ENCODE measurements at places on chromosomes 2 and 18.

- DNase-seq: no peak
Observed at GRCh38 chr2:120770641-120771040, 35.0 kb downstream of the GLI2 start.

- no peak for DNase-seq
Observed at GRCh38 chr2:232022718-232023117, 61.2 kb downstream of the DIS3L2 start.

DNA sequence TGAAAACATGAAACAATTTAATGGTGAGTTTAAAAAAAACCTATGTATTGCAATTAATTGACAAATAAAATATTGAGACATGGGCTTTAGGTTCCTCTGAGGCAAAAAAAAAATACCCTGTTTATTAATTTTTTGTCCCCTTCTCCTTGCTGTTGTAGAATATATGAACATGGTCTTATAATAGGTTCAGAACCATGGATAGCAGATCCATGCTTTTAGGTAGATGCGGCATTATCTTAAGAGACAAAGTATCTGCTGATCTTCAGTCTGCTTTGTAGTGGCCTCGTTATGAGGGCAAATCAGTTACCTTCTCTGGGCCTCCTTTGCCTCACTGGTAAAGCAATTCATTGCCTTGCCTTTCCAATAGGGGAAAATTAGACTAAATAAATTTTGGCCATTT, 850.7 kb downstream of the NRXN1 start:
- no peak for DNase-seq

DNA sequence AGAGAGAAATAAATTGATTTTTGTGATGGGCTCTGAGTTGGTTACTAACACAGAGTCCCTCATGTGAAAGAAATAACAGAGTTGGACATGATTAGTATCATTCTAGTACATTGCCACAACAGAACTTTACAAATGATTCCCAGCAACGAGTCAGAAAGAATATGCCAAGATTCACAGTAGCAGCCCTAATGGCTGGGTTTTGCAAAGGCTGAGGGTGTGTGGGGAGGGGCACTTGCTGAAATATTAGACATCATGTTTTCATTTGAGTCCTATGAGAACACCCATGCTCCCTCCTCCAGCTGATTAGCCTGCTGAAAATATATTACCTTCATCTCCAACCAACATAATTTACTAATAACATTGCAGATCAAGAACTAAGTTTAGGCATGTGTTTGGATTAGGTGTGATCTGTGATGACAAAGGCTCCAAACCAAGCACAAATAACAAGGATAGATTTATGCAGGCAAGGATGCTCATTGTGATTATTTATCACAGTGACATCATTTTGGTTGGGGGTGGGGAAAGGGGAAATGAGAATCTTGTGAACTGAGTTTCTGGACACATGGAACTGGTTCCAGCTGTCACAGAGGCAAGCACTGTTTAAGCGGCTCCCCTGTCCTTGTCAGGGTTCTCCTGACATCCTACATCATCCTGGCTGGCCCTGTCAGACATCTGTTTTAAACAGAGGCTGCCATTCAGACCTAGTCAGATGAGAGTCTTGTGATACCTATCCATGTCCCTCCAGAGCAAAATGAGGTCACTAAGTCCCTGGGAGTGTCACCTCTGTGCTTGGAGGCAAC, 205.8 kb upstream of the NCKAP5 start:
- DNase-seq: no peak

- peak; percentile 12 for DNase-seq
Observed at GRCh38 chr18:55189972-55190371, 230.7 kb upstream of the CCDC68 start.

GRCh38 chr2:237818066-237818473, 19.5 kb downstream of the RBM44 start:
- peak; percentile 83 for DNase-seq

DNA sequence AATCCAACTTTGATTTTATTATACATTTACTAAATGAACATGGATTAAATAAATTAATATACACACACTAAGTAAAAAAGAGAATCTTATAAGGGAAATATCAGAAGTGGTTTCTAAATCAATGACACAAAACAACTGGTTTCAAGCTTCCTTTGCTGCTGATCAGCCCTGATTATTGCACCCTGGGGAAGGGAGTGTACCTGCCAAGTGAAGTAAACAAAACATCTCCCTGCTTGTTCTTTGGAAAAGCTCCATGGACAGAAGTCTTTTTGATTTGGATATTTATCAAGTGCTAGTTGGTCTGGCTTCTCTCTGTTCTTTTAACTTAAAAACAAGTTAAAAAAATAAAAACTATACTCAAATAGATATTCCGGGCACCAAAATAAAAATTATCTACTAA, 190.1 kb downstream of the PDE11A start:
- no peak for DNase-seq

- peak; percentile 26 for DNase-seq
Observed at GRCh38 chr2:181185948-181186347, 205.5 kb downstream of the UBE2E3 start.

- no peak for DNase-seq
Observed at GRCh38 chr18:26424428-26425147, 123.8 kb downstream of the KCTD1 start.

- DNase-seq: no peak
Observed at GRCh38 chr18:63617049-63617914, 26.8 kb downstream of the SERPINB4 start.

- DNase-seq: no peak
Observed at GRCh38 chr18:59917422-59917821, 17.6 kb downstream of the PMAIP1 start.

GRCh38 chr2:142981069-142981378, 103.6 kb downstream of the KYNU start:
- no peak for DNase-seq

- DNase-seq: no peak
Observed at GRCh38 chr18:32386471-32386870, 84.2 kb downstream of the GAREM1 start.

GRCh38 chr2:192390401-192390800, 195.7 kb upstream of the TMEFF2 start:
- no peak for DNase-seq

DNA sequence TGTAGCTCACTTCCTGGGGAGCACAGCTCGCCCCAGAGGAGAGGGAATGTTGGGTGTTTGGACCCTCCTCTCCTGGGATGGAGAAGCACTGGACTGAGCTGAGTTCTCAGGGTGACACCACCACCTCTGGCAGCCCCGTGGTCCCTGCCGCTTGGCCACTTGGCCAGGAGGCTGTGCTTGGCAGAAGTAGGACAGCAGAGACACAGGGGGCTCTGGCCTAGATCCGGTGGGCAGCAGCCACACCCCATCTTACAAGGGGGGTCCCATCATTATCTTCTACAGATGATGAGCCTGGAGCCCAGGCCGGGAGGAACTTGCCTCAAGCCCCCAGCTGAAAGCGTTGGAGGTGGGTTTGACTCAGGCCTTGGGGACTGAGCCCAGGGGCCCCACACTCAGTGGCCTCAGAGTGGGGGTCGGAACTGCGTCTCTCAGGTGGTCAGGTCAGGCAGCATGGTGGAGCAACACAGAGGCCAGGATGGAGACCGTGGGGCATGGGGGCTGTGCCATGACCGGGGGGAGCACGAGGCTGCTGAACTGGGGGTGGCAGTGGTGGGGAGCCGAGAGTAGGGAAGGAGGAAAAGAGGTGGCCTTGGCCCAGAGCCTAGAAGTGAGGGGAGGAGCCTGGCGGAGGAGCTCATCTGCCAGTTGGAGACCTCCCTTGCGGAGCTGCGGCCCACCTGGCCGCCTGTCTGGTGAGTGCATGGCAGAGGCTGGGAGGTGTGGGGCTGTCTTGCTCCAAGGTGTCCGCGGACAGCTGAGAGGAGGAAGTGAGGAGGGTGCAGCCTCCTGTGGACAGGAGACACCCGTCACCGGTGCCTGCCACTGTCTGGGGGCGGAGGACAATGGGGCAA, 63.6 kb upstream of the HDAC4 start:
- DNase-seq: no peak

GRCh38 chr2:71617266-71617665, 163.9 kb downstream of the DYSF start:
- no peak for DNase-seq

GRCh38 chr18:75779450-75779849, 351.9 kb upstream of the SMIM21 start:
- DNase-seq: no peak

DNA sequence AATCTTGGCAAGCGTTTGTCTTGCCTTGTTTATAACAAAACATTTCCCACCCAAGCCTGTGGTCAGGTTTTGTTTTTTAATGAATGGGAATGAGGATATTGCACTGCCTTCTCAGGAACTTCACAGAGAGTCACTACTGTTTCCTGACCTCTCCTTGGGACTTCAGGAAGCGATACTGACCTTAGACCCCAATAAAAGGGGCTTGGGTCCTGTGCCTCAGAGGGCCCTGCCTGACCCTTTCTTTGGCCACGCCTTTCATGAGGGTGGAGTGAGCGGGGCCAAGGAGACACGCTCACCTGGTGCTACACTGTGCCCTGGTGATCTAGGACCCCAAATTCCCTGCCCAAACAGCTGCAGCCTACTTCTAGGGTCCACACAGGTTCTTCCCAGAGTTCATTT, 92.8 kb upstream of the TGFA start:
- no peak for DNase-seq

- no peak for DNase-seq
Observed at GRCh38 chr18:72086421-72086820, 457.7 kb downstream of the CBLN2 start.

- peak; percentile 65 for DNase-seq
Observed at GRCh38 chr2:137316075-137316474, 550.7 kb downstream of the THSD7B start.

- no peak for DNase-seq
Observed at GRCh38 chr2:213740453-213740852, 456.2 kb downstream of the SPAG16 start.

DNA sequence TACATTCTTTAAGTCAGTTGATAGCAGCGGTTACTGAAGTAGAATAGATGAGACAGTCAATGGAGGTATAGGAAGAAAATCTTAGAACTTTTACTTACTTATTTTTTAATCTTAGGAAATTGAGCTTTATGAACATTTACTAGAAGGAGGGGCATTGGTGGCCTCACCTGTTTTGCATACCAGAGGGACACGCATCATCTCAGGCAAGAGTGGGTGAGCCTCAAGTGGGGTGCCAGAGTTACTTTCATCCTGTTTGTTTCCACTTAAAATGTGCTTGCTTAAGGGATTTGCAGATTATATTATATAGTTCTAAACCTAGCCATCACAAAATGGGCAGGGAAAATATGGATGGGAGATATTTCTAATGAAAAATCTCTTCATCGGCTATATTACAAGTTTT, 61.6 kb downstream of the WDR7 start:
- no peak for DNase-seq

GRCh38 chr2:136020831-136021230, 35.4 kb upstream of the DARS1 start:
- no peak for DNase-seq

GRCh38 chr2:31089645-31090044, 48.6 kb downstream of the GALNT14 start:
- no peak for DNase-seq

GRCh38 chr18:41395695-41396094, 559.3 kb upstream of the PIK3C3 start:
- DNase-seq: no peak

DNA sequence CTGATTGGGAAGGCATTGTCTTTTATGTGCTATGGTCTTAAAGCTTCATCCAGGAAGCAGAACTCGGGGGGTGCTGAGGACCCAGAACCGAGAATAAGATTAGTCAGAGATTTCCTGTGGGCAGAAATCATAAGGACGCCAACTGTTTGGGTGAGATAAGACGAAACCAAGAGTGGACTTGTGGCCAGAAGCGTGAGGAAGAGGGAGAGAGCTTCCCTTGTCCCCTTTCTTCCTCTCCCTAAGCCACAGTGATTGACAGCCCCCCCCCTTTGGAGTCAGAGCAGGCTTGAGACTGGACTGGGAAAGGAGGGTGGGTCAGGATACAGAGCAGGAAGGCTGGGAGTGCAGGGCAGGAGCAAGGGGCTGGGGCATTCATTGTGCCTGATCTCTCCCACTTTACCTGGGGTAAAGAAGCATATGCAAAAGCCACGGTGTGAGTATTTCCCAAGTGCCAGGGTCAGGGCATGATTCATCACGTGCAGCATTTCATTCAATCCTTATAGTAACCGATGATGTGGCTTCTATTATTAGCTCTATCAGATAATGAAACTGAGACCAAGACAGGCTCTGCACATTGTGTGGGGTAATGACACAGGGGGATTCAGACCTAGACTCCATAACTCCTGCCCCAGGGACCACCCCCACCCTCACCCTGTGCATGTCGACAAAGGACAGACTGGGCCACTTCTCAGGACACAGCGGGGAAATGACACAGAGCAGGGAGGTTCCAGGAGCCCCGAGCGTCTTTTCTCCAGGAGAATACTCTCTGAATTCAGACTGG, 3.0 kb upstream of the IL1RN start:
- peak; percentile 33 for DNase-seq

DNA sequence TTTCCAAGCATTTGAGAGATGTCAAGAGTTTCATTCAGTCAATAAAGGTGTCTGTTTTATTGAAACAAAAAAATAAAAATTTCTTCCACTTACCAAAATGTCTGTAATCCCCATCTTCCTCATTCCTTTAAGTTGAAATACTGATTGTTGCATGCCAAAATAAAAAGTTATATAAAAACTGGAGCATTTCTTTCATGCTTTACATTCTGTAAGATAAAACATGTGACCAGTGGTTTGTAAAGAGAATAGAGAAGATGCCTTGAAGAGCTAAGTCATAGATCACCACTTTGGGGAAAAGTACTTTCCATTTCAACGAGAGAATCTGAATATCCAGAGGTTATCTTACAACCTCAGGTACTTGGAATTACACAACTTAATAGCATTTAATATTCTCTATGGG, 35.9 kb upstream of the MYO1B start:
- peak; percentile 73 for DNase-seq

- DNase-seq: no peak
Observed at GRCh38 chr2:194819367-194819766, 837.7 kb upstream of the SLC39A10 start.

DNA sequence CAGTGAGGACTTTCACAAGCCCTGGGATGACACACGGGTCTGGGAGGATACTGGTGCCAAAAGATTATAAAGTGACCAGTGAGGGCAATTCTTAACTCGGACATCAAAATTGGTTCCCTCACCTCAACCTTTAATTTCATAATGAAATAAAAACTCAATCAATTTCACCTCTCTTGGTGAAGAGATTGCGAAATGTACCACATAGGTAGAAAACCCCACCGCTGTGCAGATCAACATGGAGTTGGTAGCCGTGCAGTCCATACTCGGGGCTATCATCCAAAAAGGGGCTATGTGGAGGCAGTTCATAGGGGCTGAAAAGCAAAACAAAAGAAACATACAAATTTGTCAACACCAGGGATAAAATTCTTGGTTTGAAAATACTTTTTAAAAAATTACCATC, 24.4 kb downstream of the FBXO15 start:
- no peak for DNase-seq

- DNase-seq: peak; percentile 95
Observed at GRCh38 chr2:10019174-10019573, 24.2 kb upstream of the KLF11 start.

DNA sequence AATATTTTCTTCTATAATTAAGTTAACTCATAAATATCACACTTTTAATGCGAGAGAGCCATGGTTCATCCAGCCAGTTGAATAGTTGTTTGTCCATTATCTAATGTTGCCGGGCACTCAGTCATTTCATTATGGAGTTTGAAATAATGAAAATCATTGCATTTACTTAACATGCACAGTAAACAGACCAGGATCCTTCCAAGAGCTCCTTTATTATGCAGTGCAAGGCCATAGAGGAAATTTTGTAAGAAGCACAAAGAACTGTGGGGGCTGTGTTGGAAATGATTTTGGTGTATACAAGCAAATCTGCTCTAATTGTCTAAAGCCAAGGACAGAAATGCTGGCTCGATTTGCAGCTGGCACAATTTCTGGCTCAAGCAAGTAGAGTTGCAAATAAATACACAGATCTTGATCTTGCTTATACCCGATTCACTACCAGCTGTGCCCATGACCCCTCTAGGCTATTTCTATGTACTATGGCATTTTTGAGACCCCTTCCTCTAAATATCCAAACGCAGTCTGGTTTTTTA, 400.3 kb upstream of the HNRNPA3 start:
- DNase-seq: no peak

Measured in AG10803 (cell line).